ENCODE measurements at places on chromosomes 2 and 18.

GRCh38 chr2:6927186-6927585 is 10.0 kb downstream of the RNF144A start:
- no peak for DNase-seq

GRCh38 chr2:209823484-209823883 is 51.9 kb downstream of the UNC80 start:
- no peak for DNase-seq

DNA sequence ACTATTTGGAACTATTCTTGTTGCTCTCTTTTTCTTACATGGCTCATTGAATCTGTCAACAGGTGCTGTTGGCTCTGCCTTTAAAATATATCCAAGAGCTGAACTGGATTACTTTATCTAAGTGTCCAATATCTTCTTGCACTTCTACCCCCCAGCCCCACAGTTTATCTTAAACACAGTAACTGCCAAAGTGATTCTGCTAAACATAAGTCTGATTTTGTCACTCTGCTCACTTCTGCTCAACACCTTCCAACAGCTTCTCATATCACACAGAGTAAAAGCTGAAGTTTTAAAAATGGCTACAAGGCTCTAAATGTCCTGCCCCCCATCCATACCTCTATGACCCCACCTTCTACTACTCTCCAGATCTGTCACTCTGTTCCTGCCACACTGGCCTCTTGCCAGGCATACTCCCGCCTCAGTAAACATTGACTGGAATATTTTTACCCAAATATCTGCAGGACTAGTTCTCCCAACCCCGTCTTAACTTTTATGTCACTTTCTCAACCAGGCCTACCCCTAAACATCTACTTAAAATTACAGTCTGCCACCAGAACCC is 130.7 kb downstream of the CCDC148 start:
- no peak for DNase-seq

DNA sequence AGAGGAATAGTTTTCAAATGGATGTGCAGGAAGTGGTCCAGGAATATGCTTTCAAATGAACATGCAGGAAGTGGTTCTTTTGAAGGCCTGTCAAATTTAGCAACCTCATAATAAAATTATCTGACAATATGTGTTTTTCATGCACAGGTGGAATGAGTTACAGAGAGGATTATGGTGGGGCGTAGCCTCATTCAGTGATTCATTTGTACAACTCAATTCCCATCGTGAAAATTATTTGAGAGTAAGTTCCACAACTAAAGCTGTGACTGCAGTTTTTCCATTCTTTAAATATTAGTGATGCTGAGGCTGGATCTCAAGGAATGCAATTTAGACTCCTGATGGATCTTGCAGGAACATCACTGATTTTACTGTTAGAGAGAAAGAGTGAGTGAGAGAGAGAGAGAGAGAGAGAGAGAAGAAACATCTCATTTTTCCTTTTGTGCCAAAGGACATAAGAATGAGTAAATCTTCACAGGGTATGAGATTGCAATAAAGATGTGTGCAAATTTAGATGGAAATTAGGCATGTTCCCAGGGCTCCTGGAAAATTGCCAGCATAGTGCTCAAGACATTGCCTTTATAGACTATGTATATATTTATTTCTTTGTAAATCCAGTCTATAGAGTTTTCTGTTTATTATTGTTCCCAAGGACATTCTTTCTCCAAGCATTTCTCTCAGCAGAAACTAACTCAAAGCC is 394.9 kb upstream of the ZEB2 start:
- no peak for DNase-seq

DNA sequence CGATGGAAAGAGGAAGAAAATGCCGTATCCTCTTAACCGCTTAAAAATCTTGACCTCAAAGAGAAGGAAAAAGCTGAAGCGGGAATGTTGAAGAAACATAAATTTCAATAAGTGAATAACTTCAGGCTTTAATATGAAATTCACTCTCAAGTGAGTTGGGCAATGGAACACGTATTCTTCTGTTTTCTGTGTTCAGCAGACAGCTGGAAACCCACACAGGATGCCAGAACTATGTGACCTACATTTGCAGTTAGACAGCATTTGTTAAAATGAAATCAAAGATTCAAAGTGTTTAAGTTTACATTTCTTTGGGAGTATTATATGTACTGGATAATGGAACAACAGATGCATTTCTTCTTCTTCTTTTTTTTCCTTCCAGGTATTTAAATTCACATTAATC is 80.5 kb upstream of the SPATS2L start:
- DNase-seq = no peak

GRCh38 chr2:59560769-59561168 is 992.7 kb downstream of the BCL11A start:
- DNase-seq = no peak

- peak; percentile 57 for DNase-seq
These were observed 111.6 kb downstream of the SMAD7 start for GRCh38 chr18:48838921-48839818.

- no peak for DNase-seq
These were observed 40.8 kb downstream of the PAPOLG start for GRCh38 chr2:60796573-60797509.

DNA sequence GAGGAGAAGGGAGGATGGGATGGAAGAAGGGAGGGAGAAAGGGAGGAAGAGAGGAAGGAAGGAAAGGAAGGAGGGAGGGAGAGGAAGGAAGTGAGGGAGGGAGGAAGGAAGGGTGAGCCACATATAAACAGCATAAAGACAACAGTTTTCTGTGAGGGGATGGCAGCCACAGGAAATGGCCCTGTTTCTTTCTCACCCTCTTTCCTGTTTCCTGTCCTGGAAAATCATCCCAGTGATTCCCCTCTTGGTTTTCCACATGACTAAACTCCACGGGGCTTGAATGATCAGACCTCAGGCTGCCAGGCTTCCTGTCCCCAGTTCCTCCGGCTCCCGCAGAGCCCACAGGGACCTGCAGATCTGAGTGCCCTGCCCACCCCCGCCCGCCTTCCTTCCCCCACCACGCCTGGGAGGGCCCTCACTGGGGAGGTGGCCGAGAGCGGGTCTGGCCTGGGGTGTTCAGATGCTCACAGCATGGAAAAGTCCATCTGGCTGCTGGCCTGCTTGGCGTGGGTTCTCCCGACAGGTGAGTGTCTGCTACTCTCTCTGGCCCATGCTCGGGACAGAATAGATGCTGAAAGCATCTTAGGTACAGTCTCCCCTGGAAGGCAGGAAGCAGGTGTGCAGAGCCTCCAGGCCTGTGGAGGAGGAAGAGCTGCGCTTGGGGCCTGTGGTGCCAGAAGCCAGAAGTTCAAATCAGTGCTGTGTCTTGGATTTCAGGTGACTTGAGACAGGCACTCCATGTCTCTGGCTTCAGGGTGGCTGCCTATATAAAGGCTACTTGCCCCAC is at the start of gene SIGLEC15:
Gene SIGLEC15, plus strand, starts transcription at position 418 of the 787 bp plus-strand sequence. Its CDS starts 54 bp downstream, at position 472.
- no peak for DNase-seq

- DNase-seq = no peak
These were observed 11.2 kb upstream of the SH3RF3 start for GRCh38 chr2:109117780-109118179.

GRCh38 chr2:144466637-144467036 is 53.3 kb downstream of the ZEB2 start:
- DNase-seq = no peak

- DNase-seq = no peak
These were observed 579 bp upstream of the EMX1 start for GRCh38 chr2:72916743-72917137.

- no peak for DNase-seq
These were observed 125.8 kb downstream of the CABLES1 start for GRCh38 chr18:23260926-23261590.

DNA sequence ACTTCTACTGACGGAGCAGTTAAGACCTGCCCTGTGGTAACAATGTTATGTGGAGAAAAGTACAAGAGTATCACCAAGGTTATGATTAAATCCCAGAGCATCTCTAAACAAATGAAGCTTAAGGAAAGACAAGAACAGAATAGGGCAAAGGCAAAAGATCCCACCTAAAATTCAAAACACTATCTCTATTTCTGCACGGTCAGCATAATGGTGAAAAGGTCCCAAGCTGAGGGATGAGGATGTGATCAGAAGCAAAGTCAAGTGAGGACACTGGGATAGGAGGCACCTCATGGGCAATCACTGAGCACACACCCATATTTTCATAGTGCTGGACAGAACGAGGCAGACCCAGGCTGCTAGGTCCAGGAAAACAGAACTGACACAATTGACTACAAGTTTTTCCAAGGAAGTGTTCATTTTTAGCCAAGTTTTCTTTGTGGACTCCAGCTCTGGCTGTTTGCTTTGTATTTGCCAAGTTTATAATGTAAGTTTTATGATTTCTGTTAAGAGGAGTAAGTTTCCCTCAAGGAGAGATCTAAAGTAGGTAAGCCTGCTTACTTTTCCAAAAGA is 77.8 kb downstream of the NCKAP5 start:
- no peak for DNase-seq
